Activated CD4-positive, alpha-beta memory T cell treated with anti-CD3 and anti-CD28 coated beads for 36 hours (primary cell): ENCODE measurements at places on chromosomes 12 and 14. TPM values are rescaled to one million over a fixed set of nuclear protein-coding genes. Genes with fewer than 3 reads are reported as not detected.

PEX5 gene
- 27.9 TPM for total RNA-seq

NRXN3 gene
- total RNA-seq: not detected

CLEC4D gene
- not detected for total RNA-seq

GPR162 gene
- not detected for total RNA-seq

WDHD1 gene
- 63.2 TPM for total RNA-seq

PMEL gene
- total RNA-seq: 1.5 TPM

IL31 gene
- 4.0 TPM for total RNA-seq
